ENCODE measurements at places on chromosomes 12 and 14.

DNA sequence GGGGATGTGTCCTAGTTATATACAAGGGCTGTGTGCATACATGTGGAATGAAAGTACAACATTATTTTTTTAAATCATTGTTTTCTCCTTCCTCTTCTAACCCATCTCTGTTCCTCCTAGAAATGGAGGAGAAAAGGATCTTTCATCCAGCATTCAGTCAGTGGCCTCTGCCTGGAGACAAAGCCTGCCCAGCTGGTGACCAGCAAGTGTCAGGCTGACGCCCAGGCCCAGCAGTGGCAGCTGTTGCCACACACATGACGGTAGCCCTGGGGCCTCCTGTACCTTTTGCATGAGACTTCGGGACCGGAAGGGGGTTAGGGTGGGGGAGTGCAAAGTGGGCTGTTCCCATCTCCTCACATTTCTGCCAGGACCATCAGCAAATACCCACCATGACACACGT lies 46.2 kb downstream of the ERH start:
- no peak for DNase-seq

- no peak for DNase-seq
These were observed 6.3 kb downstream of the COPS7A start for GRCh38 chr12:6730169-6730568.

GRCh38 chr14:94998685-94999084 lies 158.6 kb downstream of the DICER1 start:
- no peak for DNase-seq

DNA sequence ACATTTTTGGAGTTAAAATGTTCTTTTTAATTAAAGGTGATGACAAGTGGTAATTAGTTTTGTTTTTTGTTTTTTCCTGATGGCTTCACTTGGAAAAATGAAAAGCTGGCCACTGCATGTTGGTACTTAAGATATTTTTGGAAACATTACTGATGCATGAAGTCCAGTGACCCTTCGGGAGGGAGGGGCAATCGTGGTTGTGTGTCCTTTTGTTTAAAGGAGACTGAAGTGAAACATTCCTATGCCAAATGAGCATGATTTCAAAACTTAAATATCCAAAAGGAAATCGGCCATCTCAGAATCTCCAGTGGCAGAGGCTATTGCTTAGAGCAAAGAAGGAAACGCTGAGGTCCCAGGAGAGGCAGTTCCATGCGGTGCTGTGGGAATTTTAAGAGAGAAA lies 20.1 kb downstream of the LTBP2 start:
- no peak for DNase-seq

GRCh38 chr14:69708586-69709560 lies 58.1 kb upstream of the SRSF5 start:
- DNase-seq = no peak

GRCh38 chr12:46590991-46591703 lies 218.6 kb upstream of the SLC38A2 start:
- DNase-seq = no peak

GRCh38 chr12:43836475-43836989 lies 651 bp downstream of the TMEM117 start:
- no peak for DNase-seq

- DNase-seq = no peak
These were observed 43.8 kb downstream of the ANO6 start for GRCh38 chr12:45259675-45260074.

- no peak for DNase-seq
These were observed 137.2 kb upstream of the PELI2 start for GRCh38 chr14:55980970-55981369.

GRCh38 chr14:66649498-66649897 lies 141.6 kb downstream of the GPHN start:
- DNase-seq = no peak

- DNase-seq = no peak
These were observed 119.8 kb downstream of the SLC38A1 start for GRCh38 chr12:46149079-46149464.

DNA sequence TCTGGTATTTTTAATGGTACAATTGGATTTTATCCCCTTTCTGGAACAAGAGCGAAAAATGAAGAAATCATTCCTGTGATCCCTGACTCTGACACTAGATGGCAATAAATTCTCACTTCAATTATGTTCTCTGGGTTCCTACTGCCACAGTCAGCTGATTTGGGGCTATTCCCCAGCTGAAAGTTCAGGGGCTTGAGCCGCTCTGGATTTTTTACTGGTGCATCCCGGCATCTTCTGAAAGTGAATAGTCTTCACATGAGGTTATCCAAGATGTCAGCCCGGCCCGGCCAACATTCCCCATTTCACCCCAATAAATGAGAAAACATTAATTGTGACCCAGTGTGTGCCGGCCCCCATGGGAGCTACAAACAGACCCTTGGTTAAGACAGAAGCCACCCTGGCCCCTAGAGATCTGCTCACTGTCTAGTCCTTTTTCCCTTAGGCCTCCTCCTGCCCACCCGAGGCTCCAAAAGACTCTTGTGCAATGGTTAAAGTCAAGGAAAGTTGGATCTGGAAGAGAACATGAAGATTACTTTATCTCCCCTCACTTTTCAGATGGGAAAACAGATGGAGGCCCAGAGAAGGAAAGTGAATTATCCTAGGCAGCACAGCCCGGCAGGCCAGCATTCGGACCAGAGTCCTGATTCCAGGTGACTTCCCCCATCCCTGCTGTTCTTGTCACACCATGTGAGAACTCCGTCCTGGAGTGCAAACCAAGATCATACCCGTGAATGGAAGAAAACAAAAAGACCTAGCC lies 20.8 kb downstream of the CKAP4 start:
- no peak for DNase-seq

- DNase-seq = no peak
These were observed 60.9 kb upstream of the TMEM263 start for GRCh38 chr12:106894774-106895173.
